ENCODE measurements at places on chromosomes 12 and 14.

GRCh38 chr14:44712024-44712815 is 205.1 kb upstream of the FSCB start:
- no peak for DNase-seq

DNA sequence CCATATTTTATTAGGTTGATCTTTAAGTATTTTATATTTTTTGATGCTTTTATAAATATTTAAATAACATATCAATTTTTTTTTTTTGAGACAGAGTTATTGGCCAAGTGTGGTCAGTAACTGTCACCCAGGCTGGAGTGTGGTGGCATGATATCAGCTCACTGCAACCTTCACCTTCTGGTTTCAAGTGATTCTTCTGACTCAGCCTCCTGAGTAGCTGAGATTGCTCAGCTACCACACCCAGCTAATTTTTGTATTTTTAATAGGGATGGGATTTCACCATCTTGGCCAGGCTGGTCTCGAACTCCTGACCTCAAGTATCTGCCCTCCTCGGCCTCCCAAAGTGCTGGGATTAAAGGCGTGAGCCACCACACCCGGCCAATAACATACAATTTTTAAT is 71.1 kb downstream of the FUT8 start:
- no peak for DNase-seq

- no peak for DNase-seq
These were observed 1.4 kb upstream of the RNASE10 start for GRCh38 chr14:20503898-20504297.

- peak; percentile 22 for DNase-seq
These were observed 14.9 kb downstream of the SCARB1 start for GRCh38 chr12:124848621-124849380.

- peak; percentile 14 for DNase-seq
These were observed 89.2 kb downstream of the DICER1 start for GRCh38 chr14:95068080-95068479.

DNA sequence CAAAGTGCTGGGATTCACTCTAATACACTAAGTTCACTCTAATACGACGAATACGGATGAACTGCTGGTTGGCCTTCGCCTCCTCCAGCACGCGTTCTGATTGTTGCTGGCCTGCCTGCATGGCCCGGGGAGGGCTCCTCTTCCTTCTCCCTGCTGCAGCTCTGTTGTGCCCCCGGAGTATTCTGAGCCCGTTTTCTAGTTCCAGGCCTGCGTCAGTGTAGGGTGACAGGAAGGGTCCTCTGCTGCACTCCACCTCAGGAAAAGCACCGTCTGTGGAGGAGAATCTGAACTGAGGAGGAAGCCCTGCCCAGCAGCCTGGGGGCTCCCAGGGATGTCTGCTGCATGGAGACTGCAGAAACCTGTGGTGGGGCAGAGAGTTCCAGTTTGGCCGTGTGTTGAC is 44.4 kb downstream of the DDX51 start:
- DNase-seq, result no peak

DNA sequence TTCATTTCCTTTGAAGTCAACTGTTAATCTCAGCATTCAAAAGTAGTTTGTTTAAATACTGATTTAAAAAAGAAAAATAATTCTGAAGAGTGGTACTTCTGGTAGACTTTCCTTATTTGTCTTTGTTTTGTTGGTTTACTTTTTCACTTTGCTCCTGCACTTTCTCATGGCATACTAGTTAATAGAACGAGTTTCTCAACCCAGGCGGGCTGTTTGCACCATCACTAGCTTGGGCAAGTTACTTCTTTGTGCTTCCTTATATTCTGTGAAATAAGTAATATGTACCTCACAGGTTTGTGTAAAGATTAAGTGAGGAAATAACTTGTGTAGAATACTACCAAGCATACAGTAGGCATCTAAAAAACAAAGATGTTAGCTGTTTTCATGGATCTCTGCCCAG is 45.5 kb downstream of the SLC38A6 start:
- DNase-seq, result no peak
